ENCODE measurements at places on chromosomes 2 and 18.

GRCh38 chr2:210086930-210087329 is 84.3 kb downstream of the KANSL1L start:
- H3K27me3 ChIP-seq, result no peaks in the 10 kb centered on the region
- H3K36me3 ChIP-seq, result no peaks in the 10 kb centered on the region
- H3K27ac ChIP-seq, result no peak overlapping the region
- no peak for DNase-seq

GRCh38 chr18:2471523-2471922 is 99.8 kb downstream of the METTL4 start:
- no peaks in the 10 kb centered on the region for H3K27me3 ChIP-seq
- H3K27ac ChIP-seq, result no peak overlapping the region
- DNase-seq, result no peak
- no peak overlapping the region for H3K4me3 ChIP-seq

GRCh38 chr18:23220355-23220754 is 85.1 kb downstream of the CABLES1 start:
- H3K36me3 ChIP-seq, result no peaks in the 10 kb centered on the region
- peak overlapping the region; percentile 34 for H3K27ac ChIP-seq
- no peaks in the 10 kb centered on the region for H3K4me1 ChIP-seq
- no peak for DNase-seq
- H3K4me3 ChIP-seq, result no peak overlapping the region

DNA sequence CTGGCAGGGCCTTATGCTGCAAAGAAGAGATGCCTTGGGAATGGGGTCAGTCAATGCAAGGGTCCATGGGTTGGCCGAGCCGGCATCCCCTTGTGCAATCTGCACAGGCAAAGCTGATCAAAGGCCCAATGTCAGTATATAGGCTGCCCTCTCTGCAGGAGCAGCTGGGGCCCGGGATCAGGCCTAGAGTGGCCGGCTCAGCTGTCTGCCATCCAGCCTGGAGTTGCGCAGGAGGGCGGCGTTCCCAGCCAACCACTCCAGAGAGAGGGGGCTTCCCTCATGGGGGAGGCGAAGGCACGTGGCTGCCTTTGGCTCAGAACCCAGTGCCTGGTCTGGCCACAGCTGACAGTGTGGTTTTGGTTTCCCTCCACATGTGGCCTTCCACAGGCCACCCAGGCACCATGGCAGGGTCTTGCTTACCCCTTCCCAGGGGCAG is 3.9 kb downstream of the INPP5D start:
- no peaks in the 10 kb centered on the region for H3K4me1 ChIP-seq
- no peaks in the 10 kb centered on the region for H3K36me3 ChIP-seq
- H3K27me3 ChIP-seq, result no peaks in the 10 kb centered on the region
- DNase-seq, result no peak

DNA sequence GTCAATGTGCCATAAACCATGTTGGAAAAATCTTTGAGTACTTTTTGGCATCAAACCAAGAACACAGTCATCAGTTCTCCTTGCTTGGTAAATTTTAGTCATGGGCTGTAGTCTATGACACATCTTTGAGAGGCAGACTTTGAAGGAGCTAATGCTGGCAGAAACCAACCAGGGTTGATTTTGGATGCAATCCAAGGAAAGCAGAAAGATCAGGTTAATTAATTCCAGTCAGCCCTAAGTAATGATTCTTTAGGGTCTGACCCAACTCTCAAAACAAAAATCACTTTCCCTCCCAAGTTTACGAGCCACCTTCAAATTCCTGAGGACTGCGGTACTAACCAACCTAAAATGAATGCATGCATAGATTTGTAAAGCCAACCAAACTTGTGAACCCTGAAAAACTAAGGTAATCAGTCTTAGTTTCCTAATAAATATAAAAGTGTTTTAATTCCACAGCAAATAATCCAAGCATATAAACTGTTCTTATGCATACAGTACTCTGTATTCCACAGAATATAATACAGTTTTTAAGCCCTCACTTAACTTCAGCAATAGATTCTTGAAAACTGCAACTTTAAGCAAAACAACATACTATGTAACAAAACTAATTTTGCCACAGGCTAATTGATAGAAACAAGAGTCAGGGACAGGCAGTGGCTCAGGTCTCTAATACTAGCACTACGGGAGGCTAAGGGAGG is 22.0 kb downstream of the AP1S3 start:
- no peak for DNase-seq
- H3K4me3 ChIP-seq, result no peak overlapping the region

DNA sequence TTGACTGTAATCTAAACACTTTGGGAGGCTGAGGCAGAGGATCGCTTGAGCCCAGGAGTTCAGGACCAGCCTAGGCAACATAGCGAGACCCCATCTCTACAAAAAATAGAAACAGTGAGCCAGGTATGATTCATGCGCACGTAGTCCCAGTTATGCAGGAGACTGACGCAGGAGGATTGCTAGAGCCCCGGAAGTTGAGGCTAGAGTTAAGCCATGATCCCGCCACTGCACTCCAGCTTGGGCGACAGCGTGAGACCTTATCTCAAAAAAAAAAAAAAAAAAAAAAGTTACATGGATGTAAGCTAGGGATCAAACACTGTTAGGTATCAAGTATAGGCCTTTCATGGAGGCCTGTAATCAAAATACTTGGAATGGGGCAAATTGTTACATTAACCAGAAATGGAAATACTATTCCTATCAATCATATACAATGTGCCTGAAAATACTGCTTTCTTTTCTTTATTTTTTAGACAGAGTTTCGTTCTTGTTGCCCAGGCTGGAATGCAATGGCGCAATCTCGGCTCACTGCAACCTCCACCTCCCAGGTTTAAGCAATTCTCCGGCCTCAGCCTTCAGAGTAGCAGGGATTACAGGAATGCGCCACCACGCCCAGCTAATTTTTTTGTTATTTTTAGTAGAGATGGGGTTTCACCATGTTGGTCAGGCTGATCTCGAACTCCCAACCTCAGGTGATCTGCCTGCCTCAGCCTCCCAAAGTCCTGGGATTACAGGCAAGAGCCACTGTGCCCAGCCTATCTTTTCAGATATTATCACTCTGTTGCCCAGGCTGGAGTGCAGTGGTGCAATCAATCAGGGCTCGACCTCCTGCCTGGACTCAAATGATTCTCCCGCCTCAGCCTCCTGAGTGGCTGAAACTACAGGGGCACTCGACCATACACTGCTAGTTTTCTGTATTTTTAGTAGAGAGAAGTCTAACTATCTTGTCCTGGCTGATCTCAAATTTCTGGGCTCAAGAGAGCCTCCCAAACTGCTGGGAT is 27.2 kb downstream of the XPO1 start:
- no peak overlapping the region for H3K4me3 ChIP-seq
- no peak for DNase-seq
- no peaks in the 10 kb centered on the region for H3K36me3 ChIP-seq
- H3K27me3 ChIP-seq, result no peaks in the 10 kb centered on the region
- no peak overlapping the region for H3K27ac ChIP-seq
- no peaks in the 10 kb centered on the region for H3K4me1 ChIP-seq

- H3K27me3 ChIP-seq, result no peaks in the 10 kb centered on the region
- H3K36me3 ChIP-seq, result no peaks in the 10 kb centered on the region
- no peak for DNase-seq
These were observed 49.5 kb upstream of the MBP start for GRCh38 chr18:77181950-77182707.

Measured in breast epithelium (tissue), 4 donors.